ENCODE measurements at places on chromosomes 3 and 15.

- DNase-seq: no peak
Measured at GRCh38 chr3:161602475-161602874, 105.9 kb downstream of the OTOL1 start.

DNA sequence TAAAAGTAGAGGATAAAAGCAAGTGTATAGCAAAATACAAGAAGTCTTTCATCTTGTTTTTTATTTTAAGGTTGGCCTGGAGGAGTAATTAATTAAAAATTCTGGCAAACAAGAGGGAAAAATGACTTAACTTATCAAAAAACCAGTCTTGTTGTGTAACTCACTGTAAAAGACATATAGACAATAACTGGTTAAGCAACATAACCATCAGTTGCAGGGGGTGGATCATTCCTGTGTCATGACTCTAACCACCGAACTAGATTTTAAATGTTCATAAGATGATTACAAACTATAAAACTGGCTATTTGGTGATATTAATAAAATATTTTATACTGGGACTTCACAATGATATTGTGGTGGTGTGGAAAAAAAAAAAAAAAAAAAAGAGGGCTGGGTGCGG, 130.6 kb downstream of the STAG1 start:
- DNase-seq: no peak

- DNase-seq: peak; percentile 37
Measured at GRCh38 chr3:6860954-6861624, at the start of gene GRM7. Gene GRM7 (plus strand): TSS chr3:6861115.

DNA sequence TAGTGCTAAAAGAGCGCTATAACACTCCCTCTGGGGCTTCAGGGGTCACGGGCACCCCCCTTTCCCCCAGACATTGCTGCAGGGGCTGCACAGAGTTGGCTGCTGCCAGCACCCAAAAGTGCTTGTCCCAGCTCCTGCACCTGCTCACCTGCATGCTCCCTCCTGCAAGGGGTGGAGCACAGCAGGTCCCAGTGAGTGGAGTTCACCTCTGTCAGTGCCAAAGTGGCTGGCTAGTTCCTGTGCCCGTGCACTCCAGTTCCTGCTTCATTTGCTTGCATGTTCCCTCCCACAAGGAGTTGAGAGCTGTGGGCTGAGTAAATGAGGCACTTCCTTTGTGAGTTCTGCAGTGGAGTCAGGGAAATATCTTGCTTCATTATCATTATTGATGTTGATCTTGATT, 476.9 kb downstream of the SQOR start:
- DNase-seq: no peak

DNA sequence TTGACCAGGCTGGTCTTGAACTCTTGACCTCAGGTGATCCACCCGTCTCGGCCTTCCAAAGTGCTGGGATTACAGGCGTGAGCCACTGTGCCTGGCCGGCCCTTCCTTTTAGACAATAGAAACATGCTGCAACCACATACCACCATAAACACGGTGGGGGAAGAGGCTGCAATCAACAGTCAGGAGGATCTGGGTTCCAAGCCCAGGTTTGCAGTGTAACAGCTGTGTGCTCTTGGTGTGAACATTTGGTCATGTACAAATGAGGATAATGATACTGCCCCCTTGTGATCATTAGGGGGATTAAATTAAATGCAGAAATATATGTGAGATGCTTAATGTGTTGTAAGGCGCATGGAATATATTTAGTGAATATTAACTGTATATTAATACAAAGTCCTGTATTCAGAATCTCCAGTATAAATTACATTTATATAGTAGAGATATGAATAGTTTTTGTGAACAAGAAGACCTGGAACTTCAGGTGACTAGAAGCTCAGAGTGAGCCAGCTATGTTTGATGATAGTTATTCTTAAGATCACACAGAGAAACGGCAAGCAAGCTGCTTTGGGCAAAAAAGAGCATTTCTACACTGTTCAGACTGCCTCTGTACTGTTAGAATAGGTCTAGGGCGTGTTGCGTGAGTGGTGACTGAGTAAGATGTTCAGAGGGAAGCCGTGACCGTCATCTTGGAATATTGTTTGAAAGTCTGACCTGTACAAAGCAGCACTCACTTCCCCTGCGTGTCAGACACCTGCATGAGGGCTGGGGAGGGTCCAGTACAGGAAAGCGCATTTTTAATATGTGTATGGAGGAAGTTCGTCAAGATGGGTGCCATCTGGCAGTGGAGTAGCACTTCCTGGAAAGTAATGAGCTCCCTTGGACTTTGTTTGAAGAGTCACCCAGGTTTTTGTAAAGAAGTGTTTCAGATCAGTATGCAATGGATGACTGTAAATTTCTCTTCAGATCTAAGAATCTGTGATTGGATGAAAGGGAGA, 125.8 kb downstream of the PGPEP1L start:
- peak; percentile 77 for DNase-seq

DNA sequence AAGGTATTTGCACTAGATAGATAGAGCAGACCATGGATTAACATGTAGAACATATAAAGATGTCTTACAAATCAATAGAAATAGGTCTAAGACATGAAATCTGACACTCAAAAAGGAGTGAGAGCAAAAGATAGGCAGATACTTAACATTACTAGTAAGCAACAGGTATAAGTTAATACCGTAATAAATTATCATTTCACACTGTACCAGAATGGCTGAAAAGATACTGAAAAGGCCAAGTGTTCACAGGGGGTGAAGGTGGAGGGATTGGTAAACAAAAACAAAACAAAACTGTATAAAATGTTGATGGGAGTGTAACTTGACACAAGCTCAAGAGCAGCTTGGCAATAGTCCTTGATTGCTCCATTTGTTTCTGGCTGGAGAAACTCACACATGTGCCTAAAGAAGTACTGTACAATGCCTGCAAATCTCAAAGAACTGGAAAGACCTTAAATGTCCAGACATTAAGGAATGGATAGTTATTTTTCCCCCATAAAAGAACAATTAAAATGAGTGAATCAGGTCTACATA, 3.5 kb downstream of the NSMCE3 start:
- DNase-seq: peak; percentile 7

- DNase-seq: no peak
Measured at GRCh38 chr3:149333176-149333859, at the start of gene TM4SF18. Gene TM4SF18 (minus strand): TSS chr3:149333636. CDS start chr3:149333382, 254 bp downstream.

GRCh38 chr3:54312156-54312899, 190.0 kb downstream of the CACNA2D3 start:
- no peak for DNase-seq

DNA sequence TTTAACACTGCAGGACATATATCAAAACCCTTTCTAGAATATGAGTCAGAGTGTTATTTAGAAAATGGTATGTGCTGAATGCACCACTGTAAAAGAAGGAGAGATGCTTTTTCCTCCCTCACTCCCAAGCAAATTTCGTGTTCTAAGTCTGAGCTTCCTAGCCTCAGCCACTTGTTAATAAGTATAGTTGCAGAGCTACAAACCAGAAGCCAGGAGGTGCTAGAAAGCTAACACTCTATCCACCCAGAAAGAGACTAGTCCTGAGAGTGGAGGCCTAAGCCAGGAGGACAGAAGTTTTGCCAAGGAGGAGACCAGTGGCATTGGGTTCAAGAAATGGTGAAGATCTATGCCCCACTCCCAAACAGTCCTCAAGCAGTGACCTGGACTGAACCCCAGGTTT, 40.5 kb upstream of the GYG1 start:
- peak; percentile 11 for DNase-seq

DNA sequence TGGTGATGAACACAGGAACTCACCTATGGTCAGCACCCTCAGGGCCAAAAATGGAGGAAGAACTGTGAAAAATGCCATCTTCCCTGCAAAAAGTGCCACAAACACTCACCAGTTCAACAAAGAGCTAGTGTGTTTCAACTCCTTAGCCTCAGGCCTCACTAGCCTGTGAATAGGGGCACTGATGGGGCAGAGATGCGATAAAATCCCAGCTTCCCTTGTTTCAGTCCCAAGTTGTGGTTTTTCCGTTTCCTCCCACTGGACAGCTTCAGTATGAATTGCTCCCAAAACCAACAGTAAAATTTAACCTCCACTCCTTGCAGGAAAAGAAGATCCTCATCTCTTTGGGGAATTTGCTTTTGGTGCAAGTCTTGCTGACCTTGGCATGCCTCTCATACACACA, 117.4 kb upstream of the ADAMTS9 start:
- DNase-seq: no peak

DNA sequence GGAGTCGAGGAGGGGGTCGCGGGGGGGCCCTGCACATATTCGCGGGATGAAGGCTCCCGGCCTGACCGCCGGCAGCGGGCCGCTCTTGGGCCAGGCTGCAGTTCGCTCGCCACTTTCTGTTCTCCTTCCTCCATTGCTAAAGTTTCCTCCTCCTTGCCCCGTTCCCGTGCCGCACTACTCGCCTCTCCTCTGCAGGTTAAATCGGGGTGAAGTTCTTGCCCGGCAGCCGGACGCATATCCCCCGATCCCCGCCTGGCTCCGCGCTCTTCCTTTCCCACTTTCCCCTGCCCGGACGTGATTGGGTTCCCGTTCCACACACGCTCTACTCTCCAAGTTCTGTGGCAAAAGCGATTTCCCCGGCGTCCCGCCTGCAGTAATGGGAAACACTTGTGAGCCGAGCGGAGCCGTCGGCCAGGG, 556 bp downstream of the CRYBG3 start:
- DNase-seq: peak; percentile 52

- no peak for DNase-seq
Measured at GRCh38 chr15:80154336-80154735, 1.5 kb downstream of the FAH start.

DNA sequence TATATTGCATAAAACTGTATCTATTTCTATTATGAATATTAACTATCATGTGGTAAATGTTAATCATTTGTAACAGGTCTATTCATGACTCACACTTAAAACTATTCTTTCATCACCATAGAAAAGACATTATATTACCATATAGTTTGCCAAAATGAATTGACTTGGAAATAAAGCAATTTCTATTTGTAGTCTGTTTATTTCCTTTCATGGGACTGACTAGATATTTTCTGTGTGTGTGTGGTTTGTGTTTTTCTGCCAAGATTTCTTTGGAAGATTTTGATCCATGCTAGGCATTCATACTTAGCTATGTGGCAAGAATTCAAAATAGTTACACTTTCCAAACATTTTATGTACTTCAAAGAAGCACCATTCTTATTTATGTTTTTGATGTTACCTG, 522.5 kb upstream of the AGTR1 start:
- DNase-seq: no peak

- no peak for DNase-seq
Measured at GRCh38 chr3:175748087-175748730, 889.1 kb downstream of the NAALADL2 start.

DNA sequence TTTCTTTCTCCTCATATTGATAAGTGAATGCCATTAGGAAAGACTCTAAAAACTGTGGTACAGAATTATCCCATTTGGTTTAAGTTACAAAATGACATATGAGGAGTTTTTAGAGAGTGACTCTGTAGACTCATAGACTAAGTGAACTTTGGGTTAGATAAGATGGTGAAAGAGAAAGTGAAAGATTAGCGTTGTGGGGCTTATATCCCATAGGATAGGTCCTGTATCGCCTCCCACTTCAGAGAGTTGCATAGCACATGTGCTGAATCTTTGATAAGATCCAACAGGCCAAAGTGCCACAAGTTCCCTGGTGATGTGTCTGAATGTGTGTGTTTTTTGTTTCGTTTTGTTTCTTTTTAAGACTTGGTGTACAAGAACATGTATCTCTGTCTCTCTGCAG, 666.9 kb downstream of the MECOM start:
- no peak for DNase-seq

- no peak for DNase-seq
Measured at GRCh38 chr15:91032919-91033803, 10.8 kb upstream of the VPS33B start.

GRCh38 chr3:143814443-143814889, 33.8 kb downstream of the SLC9A9 start:
- no peak for DNase-seq

DNA sequence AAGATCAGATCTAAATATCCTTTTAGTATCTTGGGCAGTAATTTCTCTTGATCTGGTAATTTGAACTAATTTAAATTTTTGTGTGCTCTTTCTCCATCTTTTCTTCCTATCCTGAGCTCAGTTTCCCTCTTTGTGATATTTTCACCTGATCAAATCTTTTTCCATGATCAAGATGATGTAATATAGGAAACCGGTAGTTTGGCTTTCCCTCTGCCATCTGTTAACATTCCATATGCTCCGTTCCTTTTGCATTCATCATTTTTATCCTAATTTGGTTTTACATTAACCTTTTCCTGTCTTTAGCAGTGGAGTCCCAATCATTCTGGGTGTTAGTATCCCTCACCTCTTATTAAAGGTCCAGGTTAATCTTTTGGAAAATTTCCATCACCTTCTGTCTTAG, 5.9 kb upstream of the ABHD6 start:
- no peak for DNase-seq

DNA sequence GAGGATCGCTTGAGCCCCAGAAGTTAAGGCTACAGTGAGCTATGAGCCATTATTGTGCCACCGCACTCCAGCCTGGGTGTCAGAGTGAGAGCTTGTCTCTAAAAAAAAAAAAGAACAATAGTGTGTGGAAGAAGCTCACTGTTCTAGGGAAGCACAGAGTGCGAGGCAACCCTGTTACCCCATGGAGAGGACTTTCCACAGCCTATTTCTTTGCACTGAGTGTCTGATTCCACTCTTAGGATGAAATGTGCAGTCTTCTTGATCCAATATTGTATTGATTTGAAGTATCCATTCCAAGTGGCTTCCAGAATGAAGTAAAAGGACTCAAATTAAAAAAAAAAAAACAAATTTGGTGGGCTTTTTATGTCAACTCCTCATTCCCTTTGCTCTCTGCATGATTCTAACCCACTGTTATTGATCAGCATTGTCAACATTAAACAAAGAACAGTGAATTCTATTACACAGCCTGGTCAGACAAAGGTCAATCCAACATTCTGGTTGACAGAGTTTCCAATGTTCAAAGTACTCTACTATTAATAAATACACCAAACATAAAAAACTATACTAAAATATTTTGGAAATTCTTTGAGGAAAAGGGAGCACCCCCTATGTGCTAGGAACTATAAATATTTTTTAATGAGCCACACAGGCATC, 150.2 kb upstream of the PTPRG start:
- no peak for DNase-seq

DNA sequence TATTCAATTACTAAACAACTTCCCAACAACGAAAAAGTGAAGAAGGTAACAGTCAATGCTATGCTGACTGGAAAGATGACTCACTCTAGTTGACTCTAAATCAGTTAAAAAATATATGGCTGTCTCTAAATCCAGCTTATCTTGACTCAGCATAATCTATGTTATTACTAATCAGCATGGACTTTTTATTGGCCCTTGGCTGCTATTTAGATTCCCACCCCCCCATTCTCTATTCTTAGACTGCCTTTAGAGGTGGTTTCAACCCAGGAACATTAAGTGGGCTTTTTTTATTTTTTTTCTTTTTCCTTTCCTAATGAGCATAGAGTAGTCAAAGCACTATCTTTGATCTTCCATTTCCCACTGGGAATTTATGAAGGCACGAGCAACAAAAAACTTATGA, 1.9 kb downstream of the PCOLCE2 start:
- no peak for DNase-seq

GRCh38 chr3:160008961-160009360, 20.3 kb downstream of the IL12A start:
- DNase-seq: peak; percentile 24

DNA sequence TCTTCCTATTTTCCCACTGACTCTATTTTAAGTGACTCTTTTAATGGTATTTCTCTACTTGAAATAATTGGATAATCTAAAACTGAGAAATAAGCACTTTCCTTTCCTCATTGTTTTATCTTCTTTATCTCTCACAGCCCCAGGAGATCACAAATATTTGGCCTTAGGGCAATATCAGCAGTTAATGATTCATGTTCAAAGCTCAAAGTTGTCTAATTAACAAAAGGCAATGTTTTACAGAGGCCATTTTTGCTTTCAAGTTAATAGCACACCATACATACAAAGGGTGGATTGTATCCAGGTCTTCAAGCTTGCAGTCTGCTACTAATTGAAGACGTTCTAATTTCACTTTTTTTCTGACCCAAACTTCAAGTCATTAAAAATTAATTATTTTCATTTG, 120.1 kb downstream of the LRRN1 start:
- no peak for DNase-seq
